Activated gamma-delta T cell treated with Interleukin-2 at 50 U/mL for 16 hours (primary cell): ENCODE measurements at places on chromosomes 4 and X.

DNA sequence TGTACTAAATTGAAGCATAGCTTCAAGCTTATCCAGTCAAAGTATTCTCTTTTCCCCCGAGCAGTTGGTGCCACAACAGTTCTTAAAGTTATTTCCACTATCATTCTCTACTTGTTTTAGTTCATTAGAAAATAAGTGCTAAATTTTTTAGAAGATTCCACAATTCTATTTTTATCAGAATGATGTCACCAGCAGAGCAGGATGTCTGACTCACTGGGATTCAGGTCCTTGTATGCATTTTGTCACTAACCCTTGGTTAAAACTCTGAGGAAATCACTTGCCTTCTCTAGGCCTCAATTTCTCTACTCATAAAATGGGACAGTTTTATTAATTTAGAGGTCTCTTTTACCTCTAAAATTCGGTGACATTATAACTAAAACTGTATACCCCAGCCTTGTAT lies 3.4 kb downstream of the DDX53 start:
- no peak for DNase-seq

DNA sequence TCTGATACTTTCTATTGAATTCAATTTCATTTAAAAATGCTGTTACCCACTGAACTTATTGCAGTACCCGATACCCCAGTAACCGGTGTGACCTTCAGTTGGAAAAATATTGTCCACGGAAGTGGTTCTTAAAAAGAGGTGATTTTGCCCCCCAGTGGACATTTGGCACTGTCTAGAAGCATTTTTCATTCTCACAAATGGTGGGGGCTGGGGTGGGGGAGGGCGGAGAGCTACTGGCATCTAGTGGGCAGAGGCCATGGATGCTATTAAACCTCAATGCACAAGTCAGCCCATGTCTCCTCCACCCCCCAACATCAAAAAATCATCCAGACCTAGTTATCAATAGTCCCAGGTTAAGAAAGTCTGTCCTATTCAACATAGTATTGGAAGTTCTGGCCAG lies 19.6 kb upstream of the CHM start:
- DNase-seq: no peak

DNA sequence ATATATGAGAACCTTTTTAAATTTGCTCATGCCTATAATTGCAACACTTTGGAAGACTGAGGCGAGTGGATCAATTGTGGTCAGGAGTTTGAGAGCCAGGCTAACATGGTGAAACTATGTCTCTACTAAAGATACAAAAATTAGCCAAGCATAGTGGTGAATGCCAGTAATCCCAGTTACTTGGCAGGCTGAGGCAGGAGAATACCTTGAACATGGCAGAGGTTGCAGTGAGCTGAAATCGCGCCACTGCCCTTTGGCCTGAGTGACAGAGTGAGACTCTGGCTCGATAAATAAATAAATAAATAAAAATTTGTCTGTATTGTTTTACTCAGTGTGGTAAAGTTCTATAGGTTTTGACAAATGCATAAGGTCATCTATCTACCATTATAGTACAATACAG lies 218.2 kb downstream of the ZC4H2 start:
- DNase-seq: no peak

- DNase-seq: no peak
Measured at GRCh38 chrX:149650162-149650561, 18.6 kb upstream of the TMEM185A start.

DNA sequence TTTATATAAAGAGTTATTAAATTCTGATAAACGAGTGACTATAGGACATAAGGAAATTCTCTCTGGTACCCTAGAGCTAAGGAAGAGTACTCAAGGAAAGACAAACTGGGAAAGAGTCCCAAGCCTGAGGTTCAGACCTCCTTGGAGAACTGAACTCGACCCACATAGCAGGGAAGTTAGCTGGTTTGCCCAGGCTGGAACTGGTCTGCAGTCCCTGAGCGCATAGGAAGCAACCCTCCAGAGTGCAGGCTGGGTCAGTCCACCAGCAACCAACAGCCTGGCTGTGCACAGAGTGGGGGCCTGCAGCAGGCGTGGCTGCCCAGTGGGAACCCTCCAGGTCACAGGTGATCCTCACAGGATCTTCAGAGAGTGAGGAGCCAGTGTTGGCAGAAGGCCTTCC lies 114.1 kb downstream of the SOWAHB start:
- DNase-seq: no peak

DNA sequence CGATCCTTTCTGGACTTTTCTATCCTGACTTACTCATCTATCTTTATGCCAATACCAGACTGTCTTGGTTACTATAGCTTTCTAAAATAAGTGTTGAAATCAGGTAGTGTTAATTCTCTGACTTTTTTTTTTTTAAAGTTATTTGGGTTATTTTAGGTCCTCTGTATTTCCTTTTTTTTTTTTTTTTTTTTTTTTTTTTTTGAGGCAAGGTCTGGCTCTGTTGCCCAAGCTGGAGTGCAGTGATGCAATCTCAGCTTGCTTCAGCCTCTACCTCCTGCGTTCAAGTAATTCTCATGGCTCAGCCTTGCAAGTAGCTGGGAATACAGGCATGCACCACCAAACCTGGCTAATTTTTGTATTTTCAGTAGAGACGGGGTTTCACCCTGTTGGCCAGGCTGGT lies 2.8 kb upstream of the NELFA start:
- no peak for DNase-seq

GRCh38 chr4:156169861-156170260 lies 216.2 kb upstream of the CTSO start:
- DNase-seq: no peak

- no peak for DNase-seq
Measured at GRCh38 chr4:78345237-78345636, 206.3 kb upstream of the ANXA3 start.
